Adrenal gland (tissue), 19 donors: ENCODE measurements at places on chromosomes 1 and 21. TPM values are rescaled to one million over a fixed set of nuclear protein-coding genes. Genes with fewer than 3 reads are reported as not detected.

DNA sequence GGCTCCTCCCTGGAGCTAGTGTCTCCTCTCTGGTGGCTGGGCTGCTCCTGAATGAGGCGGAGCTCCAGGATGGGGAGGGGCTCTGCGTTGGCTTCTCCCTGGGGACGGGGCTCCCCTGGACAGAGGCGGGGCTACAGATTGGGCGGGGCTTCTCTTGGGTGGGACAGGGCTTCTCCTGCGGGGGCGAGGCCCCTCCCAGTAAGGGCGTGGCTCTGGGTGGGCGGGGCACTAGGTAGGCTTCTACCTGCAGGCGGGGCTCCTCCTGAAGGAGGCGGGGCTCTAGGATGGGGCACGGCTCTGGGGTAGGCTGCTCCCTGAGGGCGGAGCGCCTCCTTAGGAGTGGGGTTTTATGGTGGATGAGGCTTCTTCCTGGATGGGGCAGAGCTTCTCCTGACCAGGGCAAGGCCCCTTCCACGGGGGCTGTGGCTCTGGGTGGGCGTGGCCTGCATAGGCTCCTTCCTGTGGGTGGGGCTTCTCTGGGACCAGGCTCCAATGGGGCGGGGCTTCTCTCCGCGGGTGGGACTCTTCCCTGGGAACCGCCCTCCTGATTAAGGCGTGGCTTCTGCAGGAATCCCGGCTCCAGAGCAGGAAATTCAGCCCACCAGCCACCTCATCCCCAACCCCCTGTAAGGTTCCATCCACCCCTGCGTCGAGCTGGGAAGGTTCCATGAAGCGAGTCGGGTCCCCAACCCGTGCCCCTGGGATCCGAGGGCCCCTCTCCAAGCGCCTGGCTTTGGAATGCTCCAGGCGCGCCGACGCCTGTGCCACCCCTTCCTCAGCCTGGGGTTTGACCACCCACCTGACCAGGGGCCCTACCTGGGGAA, 22.7 kb upstream of the ARF1 start:
- no peak overlapping the region for H3K27ac ChIP-seq
- no peak overlapping the region for H3K4me3 ChIP-seq
- no peaks in the 10 kb centered on the region for H3K4me1 ChIP-seq
- H3K36me3 ChIP-seq = no peaks in the 10 kb centered on the region
- DNase-seq = peak; percentile 17
- peaks cover 66% of the 10 kb centered on the region for H3K27me3 ChIP-seq

GBP4 gene
- 8.9 TPM for polyA plus RNA-seq

DNA sequence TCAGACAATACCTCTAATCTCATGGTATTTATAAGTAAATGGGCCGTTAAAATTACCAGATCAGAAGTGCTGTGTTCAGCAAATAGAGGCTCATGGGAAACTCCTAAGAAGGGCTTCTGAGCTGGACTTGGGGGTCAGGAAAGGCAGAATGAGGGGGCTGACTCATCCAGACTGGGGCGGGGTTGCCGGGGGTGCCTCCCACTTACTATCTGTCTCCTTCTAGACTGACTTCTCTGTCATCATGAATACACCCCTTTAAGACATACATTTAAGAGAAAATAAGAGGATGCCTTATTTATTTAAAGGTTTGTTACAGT, 96.0 kb upstream of the ERRFI1 start:
- no peaks in the 10 kb centered on the region for H3K27me3 ChIP-seq
- peaks cover 26% of the 10 kb centered on the region for H3K4me1 ChIP-seq
- DNase-seq = no peak
- no peaks in the 10 kb centered on the region for H3K36me3 ChIP-seq
- no peak overlapping the region for H3K4me3 ChIP-seq

ZNF593OS gene
- 0.88 TPM for polyA plus RNA-seq

DNA sequence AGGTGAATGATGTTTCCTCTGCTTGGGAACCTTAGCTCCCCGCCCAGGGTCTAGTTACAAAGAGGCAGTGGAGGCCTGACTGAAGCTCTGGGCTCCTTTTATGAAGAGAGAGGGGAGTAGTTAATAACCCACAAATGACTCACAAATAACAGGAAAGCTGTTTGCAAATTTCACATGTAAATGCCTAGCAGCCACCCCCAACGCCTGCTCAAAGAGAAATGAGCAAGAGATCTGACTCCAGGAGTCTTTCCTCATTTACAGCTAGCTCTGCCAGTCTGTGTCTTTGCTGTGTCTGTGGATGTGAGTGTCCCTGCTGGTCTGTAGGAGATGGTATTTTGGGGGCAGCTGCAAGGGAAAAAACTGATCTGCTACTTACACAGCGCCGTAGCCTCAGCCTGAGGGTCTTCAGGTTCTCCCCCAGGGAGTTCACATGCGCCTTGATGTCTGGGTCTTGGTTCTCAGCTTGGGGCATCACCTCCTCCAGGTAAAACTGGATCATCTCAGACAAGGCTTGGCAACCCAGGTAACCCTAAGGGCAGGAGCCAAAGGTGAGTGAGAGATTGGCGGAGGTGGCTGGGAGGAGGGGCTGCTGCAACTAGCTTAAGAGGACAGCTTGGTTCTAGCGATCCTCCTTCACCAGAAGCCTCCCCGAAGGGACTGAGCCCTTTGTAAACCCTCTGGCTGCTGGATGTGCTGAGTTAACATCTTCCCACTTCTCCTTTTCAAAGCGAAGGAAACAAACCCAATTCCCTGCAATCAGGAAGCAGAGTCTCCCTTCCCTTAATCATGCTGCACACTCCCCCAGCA, at the start of gene IL19:
TSS of gene IL19 (plus strand) at position 243 of the 807 bp plus-strand sequence. CDS start 65,890 bp downstream, outside the sequence.
- peak within 1 kb of the TSS; percentile 24 for H3K4me3 ChIP-seq
- peak within 1 kb of the TSS; percentile 63 for H3K27ac ChIP-seq
- H3K27me3 ChIP-seq = no peaks in the 10 kb centered on the region
- H3K36me3 ChIP-seq = no peaks in the 10 kb centered on the region
- H3K4me1 ChIP-seq = no peaks in the 10 kb centered on the region

GRCh38 chr1:22976461-22977243, 4.0 kb upstream of the LACTBL1 start:
- no peak overlapping the region for H3K4me3 ChIP-seq
- peak; percentile 91 for DNase-seq
- no peaks in the 10 kb centered on the region for H3K36me3 ChIP-seq
- no peak overlapping the region for H3K27ac ChIP-seq
- peaks cover 4% of the 10 kb centered on the region for H3K4me1 ChIP-seq
- H3K27me3 ChIP-seq = no peaks in the 10 kb centered on the region

DNA sequence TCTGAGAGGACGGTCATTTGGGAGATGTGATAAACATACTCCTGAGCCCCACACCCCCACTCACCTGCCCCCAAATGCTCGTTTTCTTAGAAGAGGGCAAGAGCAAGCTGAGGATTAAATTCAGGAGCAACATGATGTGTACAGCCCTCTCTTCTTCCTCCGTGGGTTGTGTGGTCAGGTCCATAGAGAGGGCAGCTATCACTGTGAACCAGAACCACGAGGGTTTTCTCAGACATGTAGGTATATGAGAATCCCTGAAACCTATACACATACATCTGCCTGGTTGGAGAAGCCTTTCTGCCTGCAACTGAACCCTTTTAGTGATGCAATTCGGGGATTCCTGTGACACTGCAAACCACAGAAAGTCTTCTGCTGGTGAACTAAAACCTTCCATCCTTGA, 38.9 kb downstream of the PGM1 start:
- no peak overlapping the region for H3K4me3 ChIP-seq
- DNase-seq = no peak
- H3K36me3 ChIP-seq = peaks cover 39% of the 10 kb centered on the region
- H3K4me1 ChIP-seq = no peaks in the 10 kb centered on the region
- no peak overlapping the region for H3K27ac ChIP-seq
- H3K27me3 ChIP-seq = no peaks in the 10 kb centered on the region
